LNCaP clone FGC (cell line): ENCODE measurements at places on chromosomes 6 and 20.

DNA sequence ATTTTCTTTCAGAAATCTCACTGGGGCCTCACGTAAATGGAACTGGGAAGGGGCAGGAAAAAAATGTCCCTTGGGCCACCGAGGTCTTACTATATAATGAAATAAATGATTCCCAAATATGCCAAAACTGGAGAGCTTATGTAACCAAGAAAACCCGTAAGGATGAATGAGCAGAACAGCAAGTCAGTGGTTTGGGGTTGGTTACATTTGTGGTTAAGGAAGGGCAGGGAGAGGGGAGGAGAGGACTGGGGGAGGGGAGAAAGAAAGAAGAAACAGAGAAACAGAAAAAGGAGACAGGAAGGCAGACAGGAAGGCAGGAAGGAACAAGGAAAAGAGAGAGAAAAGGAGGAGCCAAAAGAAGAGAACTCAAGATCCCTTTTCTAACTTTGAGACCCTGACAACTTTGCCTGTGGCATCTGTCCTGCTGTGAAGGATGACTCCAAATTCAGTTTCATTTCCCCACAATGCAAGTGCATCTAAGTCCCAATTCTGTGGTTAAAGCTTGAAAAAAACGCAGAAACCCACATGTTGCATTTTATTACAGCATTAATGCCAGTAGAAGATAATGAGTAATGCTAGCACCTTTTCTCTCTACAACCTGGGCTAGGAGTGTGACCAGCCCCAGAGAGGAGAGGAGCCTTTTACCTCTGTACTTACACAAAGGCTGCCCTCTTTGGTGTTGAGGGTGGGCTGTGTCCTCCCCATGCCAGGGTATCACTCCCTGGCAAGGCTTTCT, 10.8 kb upstream of the ARMC2 start:
- DNase-seq: no peak

- no peak for DNase-seq
These were observed 61.8 kb downstream of the GCNT2 start for GRCh38 chr6:10582774-10583508.

DNA sequence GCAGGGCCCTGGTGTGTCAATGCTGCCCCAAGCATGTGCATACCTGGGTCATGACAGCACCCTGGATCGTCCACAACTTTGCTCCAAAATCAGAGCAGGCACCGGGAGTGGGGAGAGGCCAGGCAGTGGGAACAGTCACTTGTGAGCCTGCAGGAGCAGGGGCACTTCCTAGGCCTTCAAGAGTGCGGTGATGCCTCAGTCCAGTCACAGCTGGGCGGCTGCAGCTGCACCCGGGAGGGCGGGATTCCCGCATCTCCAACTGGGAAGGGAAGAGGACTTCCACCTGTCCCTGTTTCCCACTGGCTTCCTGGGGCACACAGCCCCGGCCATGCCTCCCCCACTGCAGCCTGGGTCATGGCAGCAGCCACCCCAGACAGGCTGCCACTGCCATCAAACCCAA, 191.3 kb upstream of the DEFB112 start:
- no peak for DNase-seq

GRCh38 chr20:50672400-50673145, 18.8 kb downstream of the RIPOR3 start:
- no peak for DNase-seq

DNA sequence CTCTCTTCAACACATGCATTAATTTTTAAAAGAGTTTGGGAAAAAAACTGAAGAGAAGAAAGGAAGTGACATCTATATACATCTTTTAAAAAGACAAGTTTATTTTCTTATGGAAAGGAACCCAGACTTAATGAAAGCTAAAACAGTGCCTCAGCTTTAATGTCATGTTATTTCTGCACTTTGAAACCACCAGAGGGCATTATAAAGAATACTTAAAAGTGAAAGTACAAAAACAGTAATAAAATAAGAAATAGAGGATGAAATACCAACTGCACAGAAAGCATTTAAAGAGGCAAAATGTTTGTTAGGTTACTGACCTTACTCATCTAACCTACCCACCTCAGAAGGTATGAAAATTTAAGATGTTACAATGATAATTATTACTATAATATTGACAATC, 98.8 kb downstream of the HUS1B start:
- DNase-seq: no peak

GRCh38 chr6:169843110-169843509, 91.7 kb downstream of the ERMARD start:
- DNase-seq: no peak

DNA sequence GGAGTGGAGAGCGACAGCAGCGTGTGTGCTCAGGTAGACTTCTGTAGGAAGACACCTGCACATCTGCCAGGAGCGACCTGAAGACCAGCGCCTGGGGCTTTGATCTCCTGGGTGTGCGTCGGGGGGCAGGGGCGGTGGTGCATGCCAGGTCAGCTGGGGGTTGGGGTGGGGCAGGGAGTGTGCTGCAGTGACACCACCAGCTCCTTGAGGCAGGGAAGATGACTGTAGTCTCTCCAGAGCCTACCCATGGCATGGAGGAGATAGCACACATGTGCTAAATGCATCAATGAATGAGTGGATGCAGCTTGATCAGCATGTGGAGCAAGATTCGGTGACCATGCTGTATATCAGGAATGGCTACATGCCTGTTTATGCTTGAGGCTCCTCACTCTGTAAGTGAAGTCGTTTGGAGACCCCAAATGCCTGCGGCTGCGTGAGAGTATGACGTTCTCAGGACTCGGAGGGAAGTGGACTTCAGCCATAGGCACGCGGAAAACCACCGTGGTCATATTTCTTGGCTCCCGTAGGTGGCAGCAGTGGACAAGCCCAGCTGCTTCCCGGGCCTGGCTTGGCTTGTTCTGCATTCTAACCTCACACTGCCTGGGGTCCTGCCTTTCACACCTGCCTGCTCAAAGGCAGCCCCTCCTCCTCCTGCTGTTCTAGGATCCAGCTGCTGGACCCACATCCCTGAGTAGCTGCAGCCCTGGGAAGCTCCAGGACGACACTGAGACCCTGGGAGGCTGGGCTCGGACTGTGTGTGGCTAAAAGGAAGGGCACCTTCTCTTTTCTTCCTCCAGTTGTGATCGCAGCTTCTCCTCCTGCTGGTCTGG, 39.4 kb upstream of the KCNK16 start:
- no peak for DNase-seq

DNA sequence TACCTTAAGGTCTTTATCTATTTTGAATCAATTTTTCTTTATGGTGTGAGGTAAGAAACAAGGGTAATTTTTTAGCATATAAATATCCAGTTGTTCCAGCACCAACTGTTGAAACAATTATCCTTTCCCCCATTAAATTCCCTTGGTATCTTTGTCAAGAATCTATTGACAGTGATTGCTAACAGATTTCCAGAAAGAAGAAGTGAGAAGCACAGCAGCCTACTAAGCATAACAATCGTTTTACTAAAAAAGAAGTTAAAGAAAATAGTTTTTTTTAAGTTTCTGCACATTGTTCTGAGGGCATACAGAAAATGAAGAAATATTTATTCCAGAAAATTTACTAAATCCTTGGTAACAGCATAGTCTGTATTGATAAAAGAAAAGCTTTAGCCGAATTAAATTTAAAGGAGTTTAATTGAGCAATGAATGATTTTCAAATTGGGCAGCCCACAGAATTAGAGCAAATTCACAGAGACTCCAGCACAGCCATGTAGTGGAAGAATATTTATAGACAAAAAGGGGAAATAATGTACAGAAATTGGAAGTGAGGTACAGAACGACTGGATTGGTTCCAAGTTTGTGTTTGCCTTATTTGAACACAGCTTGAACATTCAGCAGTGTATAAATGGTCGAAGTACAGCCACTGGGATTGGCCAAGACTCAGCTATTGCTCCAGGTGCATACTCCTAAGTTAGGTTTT, 97.9 kb upstream of the UST start:
- no peak for DNase-seq

- no peak for DNase-seq
These were observed 64.5 kb downstream of the OR2B2 start for GRCh38 chr6:27847706-27848105.

DNA sequence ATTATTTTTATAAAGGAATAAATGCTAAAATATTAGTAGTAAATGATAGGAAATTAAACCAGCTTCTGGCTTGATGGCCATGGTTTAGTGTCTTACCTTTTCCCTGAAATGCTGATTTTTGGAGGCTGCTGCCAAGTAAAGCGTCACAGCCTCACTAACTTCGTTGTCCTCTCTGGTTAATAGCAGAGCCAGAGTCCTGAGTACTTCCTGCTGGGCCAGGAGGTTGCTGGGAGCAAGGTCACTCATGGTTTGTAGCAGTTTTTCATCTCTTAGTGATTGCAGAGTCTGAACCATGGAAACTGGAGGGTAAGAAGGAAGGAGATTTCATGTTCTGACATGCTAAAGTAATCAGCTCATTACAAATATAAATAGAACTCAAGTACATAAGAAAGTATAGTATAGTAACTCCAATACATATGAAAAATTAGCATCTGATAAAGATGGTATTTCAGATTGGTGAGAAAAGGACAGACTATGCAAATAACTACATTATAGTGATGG, 26.5 kb upstream of the ARMH2 start:
- DNase-seq: no peak

- DNase-seq: no peak
These were observed 63.9 kb downstream of the TMEM242 start for GRCh38 chr6:157259443-157259842.

GRCh38 chr6:129667034-129667433, 42.9 kb downstream of the ARHGAP18 start:
- DNase-seq: no peak

DNA sequence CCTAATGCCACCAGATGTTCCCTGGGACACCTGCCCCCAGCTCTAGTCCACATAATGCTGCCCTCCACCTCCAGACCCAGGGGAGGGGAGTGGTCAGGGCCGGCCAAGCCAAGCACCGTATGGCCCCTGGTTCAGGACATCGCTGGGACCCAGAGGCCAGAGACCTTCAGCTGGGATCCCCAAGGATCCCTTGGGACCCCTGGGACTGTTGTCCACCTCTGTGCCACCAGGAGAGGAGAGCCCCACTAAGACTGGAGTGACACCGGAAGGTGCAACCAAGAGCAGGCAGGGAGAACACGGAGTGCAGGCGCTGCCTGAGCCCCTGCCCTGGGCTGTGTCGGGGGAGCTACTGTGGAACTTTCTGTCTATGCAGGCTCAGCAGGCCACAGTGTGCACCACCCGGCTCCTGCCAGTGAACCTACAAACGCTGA, 43.6 kb downstream of the CTCFL start:
- DNase-seq: no peak

GRCh38 chr6:157017022-157017421, 239.8 kb downstream of the ARID1B start:
- no peak for DNase-seq

DNA sequence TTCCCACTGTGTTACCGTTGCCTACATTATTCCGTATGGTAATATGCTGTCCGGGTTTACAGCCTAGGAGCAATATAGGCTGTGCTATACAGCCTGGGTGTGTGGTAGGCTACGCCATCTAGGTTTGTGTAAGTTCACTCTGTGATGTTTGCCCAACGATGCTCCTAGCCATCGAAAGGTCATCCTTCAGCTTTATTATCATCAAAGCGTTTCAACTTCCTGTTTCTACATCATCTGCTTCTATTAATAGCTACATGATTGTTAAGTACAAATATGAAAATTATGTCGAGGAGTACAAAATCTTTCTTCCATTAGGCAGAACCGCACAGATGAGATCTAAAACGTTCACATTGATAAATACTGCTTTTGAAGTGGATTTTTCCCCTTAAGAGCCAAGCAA, 69.9 kb downstream of the PPP1R14C start:
- DNase-seq: no peak

DNA sequence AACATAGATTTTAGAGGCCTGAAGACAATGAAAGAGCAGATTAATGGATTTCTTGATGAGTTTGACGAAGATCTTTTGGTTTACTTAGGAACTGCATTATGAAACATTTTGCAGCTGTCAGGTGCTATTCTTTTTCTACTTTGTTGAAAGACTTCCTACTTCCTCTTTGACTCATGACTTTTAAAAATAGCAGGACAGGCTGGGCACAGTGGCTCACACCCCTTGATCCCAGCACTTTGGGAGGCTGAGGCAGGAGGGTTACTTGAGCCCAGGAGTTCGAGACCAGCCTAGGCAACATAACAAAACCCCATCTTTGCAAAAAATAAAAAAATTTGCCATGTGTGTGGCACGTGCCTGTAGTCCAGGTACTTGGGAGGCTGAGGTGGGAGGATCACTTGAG, 52.0 kb downstream of the ITCH start:
- DNase-seq: no peak

DNA sequence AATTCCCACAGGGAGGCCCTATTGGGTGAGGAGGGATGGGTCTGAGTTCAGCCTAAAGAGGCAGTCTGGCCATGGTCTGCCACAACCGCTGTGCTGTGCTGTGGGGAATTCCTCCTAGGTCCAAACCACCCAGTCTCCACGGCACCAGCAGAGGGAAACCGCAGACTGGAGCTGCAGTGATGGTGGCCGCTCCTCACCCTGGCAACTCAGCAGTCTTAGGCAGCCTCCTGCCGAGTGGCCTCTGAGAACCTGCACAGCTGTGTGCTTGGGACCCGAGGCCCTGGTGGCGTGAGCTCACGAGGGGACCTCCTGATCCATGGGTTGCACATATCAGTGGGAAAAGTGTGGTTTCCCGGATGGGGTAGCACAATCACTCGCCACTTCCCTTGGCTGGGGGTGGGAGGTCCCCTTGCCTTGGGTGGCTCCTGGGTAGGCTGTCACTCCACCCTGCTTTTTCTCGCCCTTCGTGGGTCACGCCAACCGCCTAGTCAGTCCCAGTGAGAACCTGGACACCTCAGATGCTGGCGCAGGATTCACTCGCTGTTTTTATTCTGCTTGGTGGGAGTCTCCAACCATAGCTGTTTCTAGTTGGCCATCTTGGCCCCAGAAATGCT, 242.2 kb downstream of the CDH26 start:
- no peak for DNase-seq

- no peak for DNase-seq
These were observed 323.3 kb upstream of the NT5E start for GRCh38 chr6:85126485-85127167.
